ENCODE measurements at places on chromosomes 11 and 22.

GRCh38 chr22:37604875-37605274 is 3.8 kb upstream of the GGA1 start:
- DNase-seq = no peak

- DNase-seq = no peak
Observed at GRCh38 chr22:49717322-49717919, 110.3 kb downstream of the BRD1 start.

DNA sequence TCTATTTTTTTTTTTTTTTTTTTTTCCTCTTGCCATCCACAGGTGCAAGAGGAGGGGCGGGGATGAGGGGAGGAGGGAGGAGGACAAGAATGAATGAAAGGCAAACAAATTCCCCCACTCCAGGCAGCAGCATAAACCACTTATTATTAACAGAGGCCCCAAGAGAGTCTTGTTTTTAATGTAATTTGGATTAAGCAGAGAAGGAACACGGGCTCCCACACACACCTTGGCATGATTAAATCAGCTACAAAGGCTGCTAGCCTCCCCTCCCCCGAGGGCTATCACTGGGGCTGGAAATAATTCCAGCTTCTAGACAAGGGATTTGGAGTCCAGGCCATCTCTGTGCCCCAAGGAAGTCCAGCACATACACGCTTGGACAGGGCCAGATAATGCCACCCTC is 93.4 kb upstream of the DRD2 start:
- no peak for DNase-seq

- DNase-seq = peak; percentile 59
Observed at GRCh38 chr11:76209973-76210930, 4.0 kb upstream of the WNT11 start.

DNA sequence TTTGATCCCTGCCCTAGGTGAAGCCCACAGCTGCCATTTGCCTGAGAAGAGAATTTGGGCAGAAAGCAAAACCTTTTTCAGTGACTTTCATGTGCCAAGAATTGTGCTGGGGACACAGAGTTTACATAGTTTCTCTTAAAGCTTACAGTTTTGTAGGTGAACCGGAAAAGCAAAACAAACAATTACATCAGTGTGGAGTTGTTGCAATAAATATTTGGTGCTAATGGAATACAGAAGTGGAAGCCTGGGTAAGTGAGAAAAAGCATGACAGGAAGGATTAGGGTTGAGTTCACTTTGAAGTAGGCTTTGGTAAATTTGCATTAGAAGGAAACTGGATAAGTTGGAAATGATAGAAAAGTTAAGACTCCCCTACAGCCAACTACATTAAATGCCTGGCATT is 82.7 kb downstream of the RASSF10 start:
- no peak for DNase-seq

DNA sequence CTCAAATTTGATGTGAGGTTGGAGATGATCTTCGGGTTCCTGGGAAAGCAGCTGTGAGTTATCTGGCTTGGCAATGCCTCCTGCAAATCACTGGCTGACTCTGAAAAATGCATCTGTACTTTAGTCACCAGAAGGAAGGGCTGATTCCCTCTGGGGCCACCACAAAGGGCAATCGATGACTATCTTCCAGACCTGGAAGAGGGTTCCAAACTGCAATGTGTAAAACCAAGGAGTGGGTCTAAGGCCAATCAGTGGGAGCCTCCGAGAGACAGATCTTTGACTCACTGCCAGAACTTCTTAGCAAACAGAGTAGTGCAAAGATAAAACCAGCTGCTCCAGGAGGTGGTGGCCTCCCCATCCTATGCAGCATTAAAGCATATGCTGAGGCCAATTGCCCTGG is 29.1 kb upstream of the PAK1 start:
- peak; percentile 62 for DNase-seq

GRCh38 chr11:76728778-76729177 is 54.4 kb upstream of the TSKU start:
- no peak for DNase-seq
